Stimulated activated naive CD4-positive, alpha-beta T cell treated with Interleukin-2 at 50 U/mL for 16 hours (primary cell): ENCODE measurements at places on chromosomes 7 and 10.

GRCh38 chr10:124551097-124551496 is 89.5 kb downstream of the LHPP start:
- no peak for DNase-seq

DNA sequence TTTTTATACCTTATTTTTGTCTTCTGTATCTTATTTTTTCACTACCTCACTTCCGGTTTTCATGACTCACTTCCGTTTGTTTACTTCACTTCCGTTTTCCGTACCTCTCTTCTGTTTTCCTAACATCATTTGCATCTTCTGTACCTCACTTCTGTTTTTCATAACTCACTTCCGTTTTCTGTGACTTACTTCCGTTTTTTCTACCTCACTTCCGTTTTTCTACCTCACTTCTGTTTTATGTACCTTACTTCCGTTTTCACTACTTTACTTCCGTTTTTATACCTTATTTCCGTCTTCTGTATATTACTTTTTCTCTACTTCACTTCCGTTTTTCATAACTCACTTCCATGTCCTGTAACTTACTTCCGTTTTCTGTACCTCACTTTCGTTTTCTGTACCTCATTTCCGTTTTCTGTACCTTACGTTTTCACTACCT is 492.5 kb upstream of the AKR1E2 start:
- DNase-seq, result no peak

- no peak for DNase-seq
Observed at GRCh38 chr10:103153302-103154197, 39.5 kb downstream of the NT5C2 start.

- no peak for DNase-seq
Observed at GRCh38 chr7:105037319-105037718, 23.3 kb downstream of the KMT2E start.

DNA sequence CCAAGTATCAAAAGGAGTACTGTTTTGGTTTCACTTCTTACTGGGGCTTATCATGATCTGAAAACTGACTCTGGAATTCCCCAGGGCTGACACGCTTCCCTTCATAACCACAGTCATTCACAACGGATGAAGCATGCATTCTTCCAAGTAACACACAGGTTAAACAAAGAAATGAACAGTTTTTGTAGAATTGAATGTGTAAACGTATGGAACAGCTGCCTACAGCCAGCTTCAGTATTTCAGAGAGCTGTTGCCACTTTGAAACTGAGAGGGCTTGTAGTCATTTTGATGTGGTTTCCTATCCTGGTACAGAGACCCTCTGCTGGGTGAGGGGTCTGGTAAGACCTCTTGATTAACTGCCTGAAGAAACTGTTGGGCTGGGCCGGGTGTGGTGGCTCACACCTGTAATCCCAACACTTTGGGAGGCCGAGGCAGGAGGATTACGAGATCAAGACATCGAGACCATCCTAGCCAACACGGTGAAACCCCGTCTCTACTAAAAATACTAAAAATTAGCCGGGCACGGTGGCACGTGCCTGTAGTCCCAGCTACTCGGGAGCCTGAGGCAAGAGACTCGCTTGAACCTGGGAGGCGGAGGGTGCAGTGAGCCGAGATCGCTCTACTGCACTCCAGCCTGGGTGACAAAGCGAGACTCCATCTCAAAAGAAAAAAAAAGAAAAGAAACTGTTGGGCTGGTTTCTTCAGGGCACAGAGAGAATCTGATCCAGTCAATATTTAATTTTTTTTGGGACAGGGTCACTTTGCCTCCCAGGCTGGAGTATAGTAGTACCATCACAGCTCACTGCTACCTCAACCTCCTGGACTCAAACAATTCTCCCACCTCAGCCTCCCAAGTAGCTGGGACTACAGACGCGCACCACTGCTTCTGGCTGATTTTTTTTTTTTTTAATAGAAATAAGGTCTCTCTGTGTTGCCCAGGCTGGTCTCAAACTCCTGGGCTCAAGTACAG is 4.7 kb downstream of the NFE2L3 start:
- DNase-seq, result peak; percentile 60

- DNase-seq, result no peak
Observed at GRCh38 chr7:93327006-93327633, 95.0 kb downstream of the VPS50 start.

DNA sequence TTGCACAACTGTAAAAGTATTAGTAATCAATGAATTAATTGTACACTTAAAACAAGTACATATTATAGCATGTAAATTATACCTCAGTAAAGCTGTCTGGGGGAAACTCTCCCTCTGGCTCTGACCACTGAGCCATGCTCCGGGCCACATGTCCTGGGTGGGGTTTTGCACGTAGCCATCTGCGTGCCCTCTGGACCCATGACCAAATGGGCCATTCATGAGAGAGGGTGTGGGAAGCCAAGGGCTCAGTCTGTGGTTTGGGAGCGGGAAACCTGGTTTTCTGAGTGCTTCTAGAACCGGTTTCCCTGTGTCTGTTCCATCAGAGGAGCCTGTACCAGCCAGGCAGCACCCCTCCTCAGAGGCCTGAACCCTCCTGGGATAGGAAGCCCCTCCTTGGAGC is 143.2 kb downstream of the SH3PXD2A start:
- DNase-seq, result no peak

DNA sequence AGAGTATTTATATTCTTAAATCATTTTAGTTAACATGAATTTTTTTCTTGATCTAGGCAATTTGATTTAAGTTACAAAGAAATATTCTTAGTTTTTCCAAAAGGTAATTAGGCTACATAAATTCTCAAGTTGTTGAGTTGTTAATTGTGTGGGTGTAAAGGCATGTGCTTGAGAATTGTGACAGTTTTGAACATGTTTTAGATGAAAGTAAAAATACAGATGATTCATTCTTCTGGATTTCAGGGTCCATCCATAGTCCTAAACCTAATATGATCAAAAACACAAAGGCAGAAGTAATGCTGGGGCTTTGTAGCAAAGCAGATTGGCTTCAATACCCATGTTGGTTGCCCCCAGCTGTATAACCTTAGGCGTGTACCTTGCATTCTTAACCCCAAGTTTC is 127.9 kb downstream of the CPED1 start:
- DNase-seq, result no peak

GRCh38 chr7:151028948-151029501 is 775 bp downstream of the ABCB8 start:
- no peak for DNase-seq
